ENCODE measurements at places on chromosomes 11 and 22.

GRCh38 chr11:103396237-103396636, 287.0 kb downstream of the DYNC2H1 start:
- DNase-seq, result no peak

DNA sequence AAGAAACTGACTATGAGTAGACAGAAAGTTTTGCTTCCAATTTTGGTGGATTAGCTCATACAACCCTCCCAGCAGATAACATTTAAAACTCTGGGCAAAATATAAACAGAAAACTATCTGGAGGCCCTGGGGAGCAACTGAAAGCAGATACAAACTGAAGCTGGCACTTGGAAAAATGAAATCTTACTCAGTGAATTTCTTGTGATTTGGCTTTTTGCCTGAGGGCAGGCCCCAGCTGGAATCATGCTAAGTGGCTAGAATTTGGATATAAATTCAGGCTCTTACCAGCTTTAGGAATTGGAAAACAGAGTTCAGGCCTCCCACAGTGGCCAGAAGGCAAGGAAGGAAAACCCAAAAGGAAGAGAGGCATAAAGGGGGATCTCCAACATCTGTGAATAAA, 85.8 kb downstream of the EFCAB6 start:
- no peak for DNase-seq

DNA sequence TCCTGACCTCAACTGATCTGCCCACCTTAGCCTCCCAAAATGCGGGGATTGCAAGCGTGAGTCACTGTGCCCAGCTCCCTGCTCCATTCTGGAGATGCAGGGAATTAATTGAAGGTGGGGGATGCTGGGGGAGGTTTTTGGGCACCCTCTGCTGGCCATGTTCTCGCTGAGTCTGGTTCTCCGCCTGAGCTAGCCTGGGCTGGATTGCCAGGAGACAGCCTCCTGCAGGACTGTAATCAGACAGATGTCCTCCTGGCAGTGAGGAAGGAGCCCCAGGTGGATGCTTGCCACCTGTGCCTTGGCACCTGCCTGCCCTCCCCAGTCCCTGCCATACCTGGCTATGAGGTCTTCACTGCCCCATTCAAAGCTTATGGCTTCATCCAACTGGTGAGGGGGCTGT, 5.4 kb downstream of the MTFP1 start:
- no peak for DNase-seq

DNA sequence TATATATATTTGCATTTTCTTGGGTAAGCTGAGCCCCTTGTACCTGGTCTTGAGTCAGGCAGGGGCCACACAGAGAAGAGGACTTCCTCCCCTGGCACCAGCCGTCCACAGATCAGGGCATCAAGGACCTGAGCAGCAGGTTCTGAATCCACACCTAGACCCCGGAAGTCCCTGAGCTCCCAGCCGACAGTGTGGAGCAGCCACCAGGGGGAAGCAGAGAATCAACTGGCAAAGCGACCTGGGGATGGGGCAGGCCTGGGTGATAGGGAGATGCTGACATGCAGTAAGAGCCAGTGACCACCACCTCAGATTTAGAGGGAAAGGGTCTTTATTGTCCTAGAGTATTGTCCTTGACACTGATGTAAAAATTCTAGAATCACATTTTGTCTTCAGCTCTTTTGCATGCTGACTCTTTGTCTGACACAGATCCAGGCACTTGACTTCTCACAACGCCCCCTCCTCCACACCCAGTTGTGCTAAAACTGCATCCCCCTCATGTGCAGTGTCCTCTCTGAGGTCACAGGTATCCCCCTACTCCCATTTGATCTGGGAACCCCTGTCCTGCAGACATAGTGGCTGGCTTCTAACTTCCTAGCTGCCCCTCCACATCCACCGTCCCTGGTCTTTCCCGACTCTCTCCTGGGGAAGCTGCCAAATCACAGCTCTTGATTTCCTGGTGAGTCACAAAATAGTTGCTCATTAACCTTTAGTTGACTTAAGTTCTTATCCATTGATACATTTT, 109.3 kb downstream of the GGTLC2 start:
- DNase-seq, result peak; percentile 49

GRCh38 chr22:50170453-50171318, at the start of gene PANX2:
PANX2 (plus strand) TSS chr22:50170731; CDS start chr22:50170731, 0 bp downstream.
- no peak for DNase-seq

DNA sequence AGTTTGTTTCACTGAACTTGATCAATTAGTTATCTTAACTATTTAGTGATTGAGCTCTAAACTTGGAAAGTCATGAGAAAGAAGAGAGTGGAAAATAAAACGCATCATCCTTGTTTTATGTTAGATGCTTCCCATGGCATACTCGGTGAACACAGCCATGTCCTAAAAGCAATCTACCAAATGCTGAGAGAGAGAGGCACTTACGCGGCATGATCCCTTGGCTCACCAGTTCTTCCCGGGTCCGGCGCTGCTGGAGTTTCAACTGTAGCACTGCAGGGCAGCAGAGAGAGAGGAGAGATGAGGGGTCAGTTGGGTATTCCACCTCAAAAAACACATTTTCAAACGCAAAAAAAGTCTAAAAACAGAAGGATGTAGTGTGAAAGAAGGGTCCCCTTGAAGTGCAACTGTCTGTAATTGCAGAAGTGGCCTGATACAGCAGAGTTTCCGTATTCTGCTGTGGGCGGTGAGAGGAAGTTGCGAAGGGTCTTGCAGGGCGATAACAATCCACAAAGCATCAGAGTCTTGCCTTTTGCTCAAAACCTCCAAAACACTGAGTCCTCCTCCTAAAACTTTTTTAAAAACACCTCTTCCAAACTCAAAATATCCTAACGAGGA, 92.7 kb downstream of the SGSM3 start:
- DNase-seq, result no peak

- DNase-seq, result no peak
Observed at GRCh38 chr22:24209016-24209415, 27.7 kb downstream of the SUSD2 start.

GRCh38 chr11:70467201-70468085, 69.1 kb downstream of the CTTN start:
- DNase-seq, result no peak

DNA sequence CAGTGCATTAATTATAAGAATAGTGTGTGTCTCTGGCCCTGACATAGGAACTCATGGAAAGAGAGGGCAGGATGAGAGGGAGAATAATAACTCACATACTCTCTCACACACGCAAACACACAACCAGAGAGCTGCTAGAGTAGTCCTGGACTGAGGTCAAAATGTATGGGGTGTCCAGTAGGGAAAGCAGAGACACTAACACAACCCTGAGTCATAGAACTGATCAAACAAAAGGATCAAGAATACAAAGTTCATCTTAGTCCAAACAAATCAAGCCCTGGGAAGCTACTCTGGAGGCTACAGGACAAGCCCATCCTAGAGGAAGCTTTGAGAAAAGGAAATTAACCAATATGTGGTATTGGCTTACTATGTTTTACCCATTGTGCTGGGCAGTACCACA, 178.5 kb upstream of the GUCY1A2 start:
- no peak for DNase-seq

DNA sequence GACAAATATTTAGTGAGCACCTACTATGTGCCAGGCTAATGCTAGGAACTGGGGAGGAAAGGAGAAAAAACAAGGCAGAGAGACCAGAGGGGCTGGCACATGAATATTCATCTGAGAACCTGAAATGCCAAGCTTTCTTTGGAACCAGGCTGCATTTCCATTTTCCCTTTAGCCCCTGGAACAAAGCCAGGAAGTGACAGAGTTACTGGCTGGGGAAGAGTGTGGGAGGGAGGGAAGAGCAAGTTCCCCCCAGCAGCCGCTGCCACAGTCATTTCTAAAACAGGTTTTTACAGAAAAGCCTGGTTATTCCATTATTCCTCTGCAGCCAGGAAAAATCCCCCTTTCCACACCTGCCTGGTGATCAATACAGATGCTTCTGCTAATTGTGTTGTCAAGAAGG, 97.0 kb downstream of the SPON1 start:
- no peak for DNase-seq

- no peak for DNase-seq
Observed at GRCh38 chr11:45806072-45806933, 1.4 kb downstream of the SLC35C1 start.

GRCh38 chr11:86747801-86748200, 52.5 kb upstream of the PRSS23 start:
- no peak for DNase-seq

DNA sequence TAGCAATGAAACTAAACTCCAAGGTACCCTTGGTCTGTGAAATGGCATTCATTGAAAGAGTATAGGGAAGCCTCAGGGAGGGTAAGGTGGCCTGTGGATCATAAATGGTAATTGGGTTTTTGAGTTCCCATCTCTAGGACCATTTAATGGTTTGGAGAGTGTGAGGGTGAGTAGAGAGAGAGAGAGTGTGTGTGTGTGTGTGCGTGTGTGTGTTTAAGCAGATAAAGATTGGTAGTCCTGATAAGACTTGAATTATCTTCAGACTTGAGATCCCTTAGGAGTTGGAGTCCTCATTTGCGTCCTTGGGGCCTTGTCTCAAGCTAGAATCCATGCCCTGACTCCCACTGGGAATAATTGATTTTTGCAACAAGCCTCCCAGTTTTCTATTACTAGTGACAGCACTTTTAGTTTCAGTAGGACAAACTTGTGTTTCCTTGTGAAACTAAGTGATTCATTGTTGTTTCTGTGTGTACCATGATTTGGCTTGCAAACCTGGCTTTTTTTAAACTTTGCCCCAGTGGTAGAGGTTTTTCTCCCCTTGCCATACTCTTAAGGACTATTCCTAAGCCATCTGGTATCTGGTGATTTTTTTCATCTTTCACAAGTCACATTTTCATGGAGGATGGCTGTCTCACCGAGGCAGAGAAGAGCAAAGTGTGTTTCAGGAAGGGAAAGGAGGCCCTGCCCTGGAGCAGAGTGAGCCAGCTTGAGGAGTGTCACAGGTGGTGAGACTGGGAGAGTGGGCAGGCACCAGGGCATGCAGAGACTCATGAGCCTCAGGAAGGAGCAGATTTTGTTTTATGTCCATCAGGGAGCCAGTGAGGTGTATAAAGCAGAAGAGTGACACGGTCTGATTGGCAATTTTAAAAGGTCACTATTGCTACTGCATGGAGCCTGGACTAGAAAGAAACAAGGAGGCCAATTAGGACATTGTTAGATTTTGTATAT, 26.7 kb downstream of the ALKBH3 start:
- DNase-seq, result no peak

GRCh38 chr11:60775420-60775961, 9.6 kb upstream of the MS4A10 start:
- peak; percentile 54 for DNase-seq

- DNase-seq, result no peak
Observed at GRCh38 chr11:17714870-17715269, 4.5 kb upstream of the MYOD1 start.

DNA sequence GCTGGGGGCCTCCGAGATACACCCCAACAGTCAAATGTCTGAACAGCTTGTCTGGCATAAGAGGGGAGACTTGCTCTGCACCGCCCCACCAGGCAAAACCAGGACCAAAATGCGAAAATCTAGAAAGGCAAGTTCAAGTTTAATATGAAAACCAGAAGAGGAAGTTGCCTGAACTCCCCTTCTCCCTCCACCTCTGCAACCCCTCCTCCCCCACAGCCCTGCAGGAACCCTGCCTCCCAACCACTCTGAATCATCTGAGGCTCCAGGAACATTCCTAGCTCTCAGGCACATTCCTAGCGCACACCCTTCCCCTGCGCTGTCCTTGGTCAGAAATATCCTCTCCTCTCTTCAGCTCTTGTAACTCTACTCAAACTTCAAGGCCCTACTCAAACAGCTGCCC, 36.7 kb downstream of the ISX start:
- no peak for DNase-seq

DNA sequence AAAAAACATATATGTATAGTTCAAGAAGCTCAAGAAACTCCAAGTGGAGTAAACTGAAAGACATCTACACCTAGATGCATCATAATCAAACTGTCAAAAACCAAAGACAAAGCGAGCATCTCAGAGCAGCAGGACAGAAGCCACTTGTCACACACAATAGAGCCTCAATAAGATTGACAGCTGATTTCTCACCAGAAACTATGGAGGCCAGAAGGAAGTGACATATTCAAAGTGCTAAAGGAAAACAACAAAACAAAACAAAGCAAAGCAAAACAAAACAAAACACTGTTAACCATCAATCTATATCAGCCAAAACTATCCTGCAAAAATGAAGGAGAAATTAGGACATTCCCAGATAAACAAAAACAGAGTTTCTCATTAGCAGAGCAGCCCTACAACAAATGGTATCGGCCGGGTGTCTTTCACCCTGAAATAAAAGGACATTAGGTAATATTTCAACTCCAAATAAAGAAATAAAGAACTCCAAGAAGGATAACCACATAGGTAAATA, 65.8 kb upstream of the SEPTIN5 start:
- no peak for DNase-seq

DNA sequence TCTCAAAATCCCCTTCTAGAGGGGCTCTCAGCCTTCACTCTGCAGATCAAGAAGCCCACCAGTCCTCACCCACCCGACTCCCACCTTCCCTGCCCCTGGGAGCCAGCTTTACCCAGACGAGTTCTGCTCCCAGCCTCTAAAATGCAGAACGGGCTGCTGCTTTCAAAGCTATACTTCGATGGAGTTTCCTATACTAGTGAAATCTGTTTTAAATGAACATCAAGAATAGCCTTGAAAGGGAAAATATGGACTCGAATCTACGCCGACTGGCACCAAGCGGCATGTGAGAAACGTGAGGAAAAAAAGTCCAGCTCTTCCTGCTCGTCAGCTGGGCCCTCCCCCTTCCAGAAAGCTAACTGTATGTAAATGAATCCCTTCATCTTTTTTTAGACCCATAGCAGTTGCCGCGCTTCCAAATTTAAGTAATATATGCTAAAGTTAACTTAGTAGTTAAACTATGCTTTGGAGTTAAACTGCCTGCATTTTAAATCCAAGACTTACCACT, 211.7 kb downstream of the NTM start:
- DNase-seq, result no peak

DNA sequence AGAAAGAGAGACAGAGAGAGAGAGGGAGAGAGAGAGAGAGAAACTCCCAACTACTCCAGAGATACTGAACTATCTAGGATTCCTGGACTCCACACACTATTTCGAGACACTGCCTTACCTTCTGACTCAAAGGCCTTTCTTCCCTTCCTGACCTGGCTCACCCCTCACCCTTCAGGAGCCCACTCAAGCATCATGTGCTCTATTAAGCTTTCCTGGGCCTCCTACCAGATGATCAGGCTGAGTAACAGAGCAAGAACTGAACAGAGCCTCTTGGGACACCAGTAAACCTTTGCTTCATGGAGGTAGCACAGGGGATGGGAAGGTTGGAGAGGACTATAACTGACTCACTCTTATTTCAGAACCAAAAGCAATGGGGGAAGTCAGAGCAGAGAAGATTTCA, 31.4 kb downstream of the PLEKHA7 start:
- DNase-seq, result no peak

DNA sequence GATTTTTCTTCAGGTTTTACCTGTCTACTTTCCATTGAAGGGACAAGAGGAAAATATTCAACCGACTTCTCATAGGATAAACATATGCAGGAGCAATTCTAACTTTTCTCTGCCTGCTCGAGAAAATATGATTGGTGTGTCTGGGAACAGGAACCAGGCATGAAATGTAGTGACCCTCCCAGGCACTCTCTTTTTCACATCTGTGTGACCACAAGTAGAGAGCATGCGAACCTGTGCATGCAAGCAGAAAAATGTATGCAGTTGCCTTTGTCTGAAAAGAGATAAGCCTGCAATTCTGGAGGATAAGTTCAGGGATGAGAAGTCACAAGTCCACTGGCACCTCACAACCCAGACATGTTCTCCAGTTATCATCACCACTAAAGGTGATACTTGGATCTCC, 583.5 kb upstream of the FAT3 start:
- no peak for DNase-seq
